ENCODE measurements at places on chromosomes 5 and 9. TPM values are rescaled to one million over a fixed set of nuclear protein-coding genes. Genes with fewer than 3 reads are reported as not detected.

Gene MSMP
- total RNA-seq = not detected

GRCh38 chr9:87503927-87504326, 6.3 kb downstream of the DAPK1 start:
- DNase-seq = no peak

- no peak for DNase-seq
These were observed 3.5 kb downstream of the CACNA1B start for GRCh38 chr9:137880976-137881530.

GRCh38 chr5:16750445-16750844, 133.6 kb upstream of the RETREG1 start:
- DNase-seq = no peak

All from psoas muscle (tissue), 8 donors.